ENCODE measurements at places on chromosomes 3 and 15. TPM values are rescaled to one million over a fixed set of nuclear protein-coding genes. Genes with fewer than 3 reads are reported as not detected.

Gene SLC12A1
- not detected for total RNA-seq

Gene LRRC31
- not detected for total RNA-seq

Gene AGBL1
- total RNA-seq, result 0.10 TPM

Gene MNS1
- total RNA-seq, result 0.36 TPM

Gene BLM
- total RNA-seq, result 65.6 TPM

All from activated CD4-positive, alpha-beta memory T cell treated with anti-CD3 and anti-CD28 coated beads for 36 hours (primary cell).